ENCODE measurements at places on chromosomes 11 and 22. TPM values are rescaled to one million over a fixed set of nuclear protein-coding genes. Genes with fewer than 3 reads are reported as not detected.

GRCh38 chr11:61732705-61733104 lies 19.7 kb upstream of the MYRF start:
- peaks cover 4% of the 10 kb centered on the region for H3K4me1 ChIP-seq
- peak overlapping the region; percentile 53 for H3K27ac ChIP-seq
- no peak overlapping the region for H3K4me3 ChIP-seq

GRCh38 chr11:86741839-86742805 lies 58.2 kb upstream of the PRSS23 start:
- H3K4me1 ChIP-seq: peaks cover 36% of the 10 kb centered on the region
- no peaks in the 10 kb centered on the region for H3K36me3 ChIP-seq
- H3K4me3 ChIP-seq: no peak overlapping the region
- peak; percentile 42 for DNase-seq
- peak overlapping the region; percentile 92 for H3K27ac ChIP-seq
- H3K27me3 ChIP-seq: no peaks in the 10 kb centered on the region

DNA sequence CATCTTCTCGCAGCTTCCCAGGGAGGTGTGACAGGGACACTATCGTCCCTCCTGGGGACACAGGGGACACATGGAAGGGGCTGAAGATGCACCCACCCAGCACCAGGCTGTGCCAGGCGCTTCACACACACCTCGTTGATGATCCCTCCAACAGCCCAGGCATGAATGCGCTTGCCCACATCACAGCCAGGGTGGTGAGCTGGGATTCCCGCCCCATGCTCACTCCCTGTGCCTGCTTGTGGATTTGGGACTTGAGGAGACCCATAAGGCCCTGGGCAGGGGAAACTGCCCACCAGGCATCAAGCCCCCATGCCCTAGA lies 57.8 kb downstream of the OTOG start:
- H3K4me3 ChIP-seq: no peak overlapping the region
- no peak overlapping the region for H3K27ac ChIP-seq
- DNase-seq: peak; percentile 4
- no peaks in the 10 kb centered on the region for H3K36me3 ChIP-seq

GRCh38 chr11:34890089-34890488 lies 26.1 kb downstream of the APIP start:
- peak; percentile 12 for DNase-seq
- peaks cover 32% of the 10 kb centered on the region for H3K36me3 ChIP-seq
- no peaks in the 10 kb centered on the region for H3K27me3 ChIP-seq
- H3K4me3 ChIP-seq: no peak overlapping the region

DNA sequence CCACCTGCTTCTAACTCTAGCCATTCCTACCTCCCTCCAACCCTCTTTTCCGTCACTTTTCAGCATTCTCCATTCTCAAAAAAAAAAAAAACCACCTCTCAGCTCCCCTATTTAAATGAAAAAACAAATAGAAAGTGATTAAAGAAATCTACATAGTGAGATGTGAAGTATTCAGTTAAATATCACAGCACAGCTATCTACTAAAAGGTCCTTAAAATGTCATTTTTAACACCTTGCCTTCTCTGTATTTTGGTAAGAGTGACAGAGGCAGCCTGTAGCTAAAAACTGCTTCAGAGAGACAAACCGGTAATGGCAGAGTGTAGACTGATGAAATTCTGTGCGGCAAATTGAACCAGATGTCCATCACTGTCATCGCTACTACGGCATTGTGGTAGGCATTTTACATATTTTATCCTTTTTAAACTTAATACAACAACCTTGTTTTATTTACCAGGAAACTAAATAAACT lies 346 bp upstream of the ALG9 start:
- DNase-seq: peak; percentile 12
- no peaks in the 10 kb centered on the region for H3K27me3 ChIP-seq
- peak overlapping the region; percentile 93 for H3K4me3 ChIP-seq
- peaks cover 29% of the 10 kb centered on the region for H3K36me3 ChIP-seq

GRCh38 chr22:23392420-23393121 lies 187.5 kb downstream of the IGLL1 start:
- H3K27me3 ChIP-seq: no peaks in the 10 kb centered on the region
- DNase-seq: no peak
- H3K27ac ChIP-seq: no peak overlapping the region
- H3K4me3 ChIP-seq: no peak overlapping the region

DNA sequence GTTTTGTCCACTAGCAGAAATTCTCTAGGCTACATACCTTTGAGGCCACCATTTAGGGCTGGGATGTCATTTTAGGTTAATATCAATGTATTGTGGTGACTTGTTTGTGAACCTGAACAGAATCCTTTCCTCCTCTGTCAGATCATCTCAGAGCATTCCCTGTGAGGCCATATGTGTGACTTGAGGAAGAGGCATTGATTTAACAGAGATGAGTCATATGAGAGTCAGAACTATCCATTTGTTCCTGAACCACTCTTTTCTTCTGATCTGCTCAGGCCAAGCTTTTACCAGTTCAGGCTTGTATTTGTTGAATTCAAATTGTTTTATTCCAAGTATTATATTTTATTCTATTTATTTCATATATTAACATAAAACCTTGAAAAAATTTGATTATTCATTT lies 6.9 kb upstream of the OR4C6 start:
- no peak overlapping the region for H3K4me3 ChIP-seq
- no peaks in the 10 kb centered on the region for H3K27me3 ChIP-seq
- no peak for DNase-seq
- no peaks in the 10 kb centered on the region for H3K36me3 ChIP-seq
- no peaks in the 10 kb centered on the region for H3K4me1 ChIP-seq
- H3K27ac ChIP-seq: no peak overlapping the region

Gene UBQLNL
- not detected for total RNA-seq

GRCh38 chr11:65663639-65664200 lies 1.0 kb upstream of the RELA start:
- H3K4me1 ChIP-seq: peaks cover 23% of the 10 kb centered on the region
- H3K4me3 ChIP-seq: peak overlapping the region; percentile 64
- H3K27ac ChIP-seq: peak overlapping the region; percentile 99
- no peaks in the 10 kb centered on the region for H3K27me3 ChIP-seq
- peaks cover 28% of the 10 kb centered on the region for H3K36me3 ChIP-seq

GRCh38 chr11:74212533-74212932 lies 41.4 kb downstream of the PPME1 start:
- H3K36me3 ChIP-seq: peaks cover 58% of the 10 kb centered on the region
- H3K27ac ChIP-seq: no peak overlapping the region
- no peak for DNase-seq
- no peaks in the 10 kb centered on the region for H3K27me3 ChIP-seq

Gene OMP
- total RNA-seq: 40.3 TPM

Gene OR51B4
- total RNA-seq: not detected

Gene MS4A6E
- not detected for total RNA-seq

DNA sequence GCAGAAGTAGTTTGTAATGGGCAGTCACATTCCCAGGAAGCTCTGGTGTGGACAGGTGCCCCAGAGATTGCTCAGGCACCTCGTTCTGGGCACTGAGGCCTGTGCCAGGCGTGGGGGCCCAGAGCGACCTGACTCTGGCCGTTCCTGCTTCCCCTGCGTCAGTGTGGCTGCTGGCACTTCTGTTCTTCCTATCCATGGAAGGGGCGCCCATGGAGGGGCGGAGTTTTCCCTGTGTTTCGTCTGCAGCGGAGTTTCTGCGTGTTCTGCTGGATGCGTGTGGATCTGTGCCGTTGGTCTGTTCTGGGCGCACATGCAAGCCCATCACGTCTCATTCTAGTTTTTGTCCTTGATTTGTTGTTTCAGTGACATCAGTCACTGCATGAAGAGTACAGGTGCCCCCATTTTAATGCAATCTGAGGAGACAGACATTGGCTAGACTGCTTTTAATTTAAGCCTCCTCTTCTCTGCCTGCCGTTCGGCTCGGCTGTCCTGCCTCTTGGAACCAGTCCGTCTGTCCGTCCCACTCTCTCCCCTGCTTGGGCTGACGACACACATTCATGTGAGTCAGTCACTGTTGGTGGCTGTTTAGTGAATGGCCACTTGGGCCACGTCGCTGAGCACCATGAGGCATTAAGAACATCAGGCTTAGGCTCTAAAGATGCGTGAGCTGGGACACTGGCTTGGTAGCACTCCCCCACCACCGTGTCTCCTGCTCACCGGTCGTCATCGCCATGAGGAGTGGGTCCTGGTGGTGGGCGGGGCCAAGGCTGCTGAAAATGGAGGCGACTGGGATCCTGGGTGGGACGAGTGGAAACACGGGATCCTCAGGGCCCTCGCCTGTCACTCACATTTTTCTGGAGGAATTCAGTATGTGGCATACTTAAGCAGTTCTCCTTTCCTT lies 255.8 kb downstream of the TBC1D22A start:
- no peak overlapping the region for H3K4me3 ChIP-seq
- no peak for DNase-seq
- no peak overlapping the region for H3K27ac ChIP-seq
- H3K4me1 ChIP-seq: no peaks in the 10 kb centered on the region
